ENCODE measurements at places on chromosomes 13 and 19.

DNA sequence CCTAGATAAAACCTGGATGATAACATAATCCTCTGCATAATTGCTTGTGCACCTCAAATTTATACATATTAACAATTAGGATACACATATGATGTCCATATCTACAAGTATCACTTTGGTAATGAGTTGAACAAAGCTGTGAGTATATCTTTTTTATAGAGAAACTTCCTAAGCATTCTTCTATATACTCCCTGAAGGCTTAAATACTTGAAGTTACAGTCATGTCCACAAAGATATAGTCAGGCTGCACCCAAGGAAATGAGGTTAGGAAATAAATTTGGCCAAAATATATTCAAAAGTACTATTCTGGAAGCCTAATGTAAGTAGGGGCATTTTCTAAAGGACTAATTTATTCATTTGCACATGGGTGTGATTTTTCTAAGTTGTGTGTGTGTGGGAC, 761.5 kb downstream of the PCDH9 start:
- DNase-seq: no peak

DNA sequence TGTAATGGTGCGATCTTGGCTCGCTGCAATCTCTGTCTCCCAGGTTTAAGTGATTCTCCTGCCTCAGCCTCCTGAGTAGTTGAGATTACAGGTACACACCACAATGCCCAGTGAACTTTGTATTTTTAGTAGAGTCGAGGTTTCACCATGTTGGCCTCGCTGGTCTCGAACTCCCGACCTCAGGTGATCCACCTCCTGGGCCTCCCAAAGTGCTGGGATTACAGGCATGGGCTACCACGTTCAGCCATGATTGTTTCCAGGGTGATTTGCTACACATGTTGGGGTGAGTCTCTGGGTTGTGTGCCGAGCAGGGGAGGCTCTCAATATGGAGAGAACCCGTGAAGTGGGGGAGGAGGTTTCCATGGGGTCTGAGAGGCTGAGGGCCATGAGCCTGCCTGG, 24.8 kb upstream of the CEACAM21 start:
- no peak for DNase-seq

- no peak for DNase-seq
Observed at GRCh38 chr13:75324413-75324940, 157.5 kb downstream of the TBC1D4 start.

GRCh38 chr19:39155114-39155700, 29.6 kb downstream of the PAK4 start:
- no peak for DNase-seq

DNA sequence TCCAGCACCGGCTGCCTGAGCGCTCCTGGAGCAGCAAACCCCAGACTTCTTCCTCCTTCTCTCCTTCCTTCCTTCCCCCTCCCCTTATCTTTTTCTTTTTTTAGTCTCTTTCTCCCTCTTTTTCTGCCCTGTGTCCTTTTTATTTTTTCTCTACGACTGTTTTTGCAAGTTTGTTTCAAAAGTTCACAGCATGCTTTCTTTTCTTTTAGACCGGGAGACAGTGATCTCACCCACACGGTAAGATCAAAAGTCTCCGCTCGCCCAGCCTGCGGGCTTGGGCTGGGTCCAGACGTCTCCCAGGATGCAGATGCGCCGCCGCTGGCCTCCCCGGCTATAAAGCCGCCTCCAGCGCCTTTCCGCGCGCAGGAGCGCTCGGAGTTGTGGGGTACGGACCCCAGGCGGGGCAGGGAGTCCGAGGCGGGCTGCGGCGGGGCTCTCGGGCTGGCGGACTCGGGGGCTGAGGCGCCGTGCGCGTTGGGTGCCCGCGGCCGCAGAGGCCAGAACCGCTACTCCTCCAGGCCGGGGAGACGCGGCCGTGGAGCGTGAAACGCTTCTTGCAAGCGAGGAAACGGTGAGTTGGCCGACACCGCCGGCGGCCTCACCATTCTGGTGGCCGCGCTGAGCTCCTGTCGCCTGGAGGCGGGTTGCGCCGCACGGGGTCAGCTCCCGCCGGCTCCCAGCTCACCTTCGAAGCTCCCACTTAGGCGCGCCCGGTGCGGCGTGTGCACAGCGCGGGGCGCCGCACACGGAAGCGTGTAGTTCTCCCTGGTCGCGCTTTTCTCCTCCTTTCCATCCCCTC, 2.0 kb upstream of the TSHZ3 start:
- DNase-seq: no peak

Measured in brain pericyte (primary cell).